ENCODE measurements at places on chromosomes 7 and 10.

DNA sequence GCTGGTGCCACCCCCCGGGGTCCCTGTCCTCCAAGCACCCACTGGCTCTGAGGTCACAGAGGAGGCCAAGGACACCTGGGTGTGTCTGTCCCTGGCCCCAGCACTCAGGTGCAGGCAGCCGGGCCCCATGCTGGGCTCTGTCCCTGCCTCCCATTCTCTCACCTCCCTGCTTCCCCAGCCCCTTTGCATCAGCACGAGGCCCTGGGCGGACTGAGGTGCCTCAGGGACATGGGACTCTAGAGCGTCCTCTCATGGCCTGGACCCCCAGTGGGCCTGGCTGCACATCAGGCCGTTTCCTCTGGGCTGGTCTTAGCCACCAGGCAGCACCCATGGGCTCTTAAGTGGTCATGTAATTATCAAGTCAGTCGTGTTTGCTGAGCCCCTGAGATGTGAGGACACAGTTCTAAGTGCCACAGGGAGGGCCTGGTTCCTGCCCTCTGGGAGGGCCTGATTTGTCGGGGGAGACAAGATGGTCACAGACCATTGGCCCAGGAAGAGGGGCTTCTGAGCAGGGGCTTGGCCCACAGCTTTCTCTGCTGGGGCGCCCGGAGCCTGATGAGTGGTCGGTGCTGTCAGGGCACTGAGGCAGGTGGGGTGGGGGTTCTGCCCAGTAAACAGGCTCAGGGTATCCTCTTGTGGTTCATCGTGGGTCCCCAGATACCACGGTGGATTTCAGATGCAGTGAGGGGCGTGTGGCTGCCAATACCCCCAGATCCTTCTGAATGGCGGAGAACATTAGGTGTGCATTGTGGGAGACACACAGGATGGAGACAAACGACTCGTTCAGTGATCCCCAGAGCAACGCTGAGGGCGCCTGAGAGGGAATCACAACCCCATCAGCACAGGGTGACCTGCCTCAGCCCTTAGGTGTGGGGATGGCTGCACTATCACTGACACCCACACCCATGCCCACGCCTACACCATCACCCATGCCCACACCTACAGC lies 152.5 kb downstream of the WDR37 start:
- no peak for DNase-seq

DNA sequence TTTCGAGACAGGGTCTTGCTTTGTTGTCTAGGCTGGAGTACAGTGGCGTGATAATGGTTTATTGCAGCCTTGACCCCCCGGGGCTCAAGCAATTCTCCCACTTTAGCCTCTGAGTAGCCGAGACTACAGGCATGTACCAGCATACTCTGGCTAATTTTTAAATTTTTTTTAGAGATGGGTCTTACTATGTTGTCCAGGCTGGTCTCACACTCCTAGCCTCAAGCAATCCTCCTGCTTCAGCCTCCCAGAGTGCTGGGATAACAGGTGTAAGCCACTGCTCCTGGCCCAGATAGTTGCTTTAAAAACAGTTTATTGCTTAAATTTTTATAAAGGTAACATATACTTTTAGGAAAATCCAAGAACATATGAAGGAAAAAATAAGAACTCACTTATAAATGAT lies 26.3 kb downstream of the NEURL1 start:
- no peak for DNase-seq

DNA sequence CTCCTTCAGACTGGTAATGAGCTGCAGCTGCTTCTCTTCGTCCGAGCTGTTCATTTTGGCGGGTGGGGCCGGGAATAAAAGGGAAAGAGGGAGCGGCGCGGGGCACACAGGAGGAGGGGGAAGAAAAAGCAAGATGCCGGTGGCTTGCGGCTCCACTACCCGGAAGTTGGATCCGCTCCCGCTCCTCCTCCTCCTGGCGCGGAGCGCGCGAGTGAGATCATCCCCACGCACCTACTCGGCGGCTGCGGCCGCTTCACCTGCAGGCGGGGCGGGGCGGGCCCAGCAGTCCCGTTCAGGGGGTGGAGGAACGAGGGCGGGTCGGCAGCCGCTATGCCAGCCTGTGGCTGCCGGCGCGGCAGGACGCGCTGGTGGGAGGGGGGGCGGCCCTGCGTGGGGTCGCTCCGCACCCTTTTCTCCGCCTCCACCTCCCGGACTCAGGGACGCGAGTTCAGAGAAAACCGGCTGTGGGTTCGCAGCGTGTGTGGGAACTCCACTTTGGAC lies at the start of gene SHTN1:
SHTN1 (minus strand) TSS at position 162 of the 501 bp plus-strand sequence; CDS start at position 54, 108 bp downstream.
- DNase-seq: peak; percentile 4

- DNase-seq: no peak
Measured at GRCh38 chr7:111678281-111678680, 116.0 kb upstream of the IMMP2L start.

- no peak for DNase-seq
Measured at GRCh38 chr7:38282081-38282480, 8.6 kb upstream of the TARP start.

- DNase-seq: no peak
Measured at GRCh38 chr10:63297941-63298340, 164.8 kb downstream of the NRBF2 start.

DNA sequence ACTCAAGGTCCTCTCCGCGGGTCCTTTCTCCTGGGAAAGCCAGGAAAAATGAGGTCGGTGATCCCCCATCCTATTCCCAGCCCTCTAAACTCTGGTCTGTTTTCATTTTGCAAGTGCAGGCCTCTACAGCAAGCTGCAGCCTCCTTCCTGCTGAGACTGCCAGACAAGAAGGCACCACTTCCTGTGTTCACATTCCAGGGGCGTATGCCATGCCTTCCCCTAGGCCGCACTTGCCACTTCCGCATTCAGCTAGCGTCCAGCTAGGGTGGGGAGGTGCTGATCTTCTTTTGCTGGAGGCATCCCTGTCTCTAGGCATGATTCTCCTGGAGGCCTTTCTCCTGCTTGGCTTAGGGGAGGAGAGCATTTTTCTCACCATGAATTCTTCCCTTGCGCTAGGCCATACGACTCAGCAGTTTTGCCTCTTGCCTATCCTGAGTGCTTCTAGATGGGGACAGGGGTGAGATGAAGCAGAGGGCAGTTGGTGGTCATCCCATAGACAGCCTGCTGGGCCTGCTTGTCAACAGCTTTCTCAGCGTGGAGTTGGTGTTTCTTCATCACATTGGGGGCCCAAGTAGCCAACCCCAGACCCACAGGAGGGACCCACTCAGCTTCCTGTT lies 328.9 kb downstream of the RPS24 start:
- DNase-seq: no peak

DNA sequence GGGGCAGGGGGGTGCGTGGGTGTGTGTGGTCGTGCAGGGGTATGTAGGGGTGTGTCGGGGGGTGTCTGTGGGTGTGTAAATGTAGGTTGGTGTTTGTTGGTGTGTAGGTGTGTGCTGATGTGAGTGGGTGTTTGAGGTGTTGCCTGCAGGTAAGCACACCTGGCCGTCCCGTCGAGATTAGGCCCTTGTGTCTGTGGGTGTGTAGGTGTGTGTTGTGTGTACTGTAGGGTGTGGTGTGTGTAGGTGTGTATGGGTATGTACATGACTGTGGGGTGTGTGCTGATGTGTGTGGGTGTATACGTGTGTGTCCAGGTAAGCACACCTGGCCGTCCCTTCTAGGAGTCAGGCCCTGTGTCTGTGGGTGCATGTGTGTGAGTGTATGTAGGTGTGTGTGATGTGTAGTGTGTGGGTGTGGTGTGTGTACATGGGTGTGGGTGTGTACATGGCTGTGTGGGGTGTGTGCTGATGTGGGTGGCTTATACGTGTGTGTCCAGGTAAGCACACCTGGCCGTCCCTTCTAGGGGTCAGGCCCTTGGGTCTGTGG lies 15.8 kb downstream of the FAM20C start:
- no peak for DNase-seq

DNA sequence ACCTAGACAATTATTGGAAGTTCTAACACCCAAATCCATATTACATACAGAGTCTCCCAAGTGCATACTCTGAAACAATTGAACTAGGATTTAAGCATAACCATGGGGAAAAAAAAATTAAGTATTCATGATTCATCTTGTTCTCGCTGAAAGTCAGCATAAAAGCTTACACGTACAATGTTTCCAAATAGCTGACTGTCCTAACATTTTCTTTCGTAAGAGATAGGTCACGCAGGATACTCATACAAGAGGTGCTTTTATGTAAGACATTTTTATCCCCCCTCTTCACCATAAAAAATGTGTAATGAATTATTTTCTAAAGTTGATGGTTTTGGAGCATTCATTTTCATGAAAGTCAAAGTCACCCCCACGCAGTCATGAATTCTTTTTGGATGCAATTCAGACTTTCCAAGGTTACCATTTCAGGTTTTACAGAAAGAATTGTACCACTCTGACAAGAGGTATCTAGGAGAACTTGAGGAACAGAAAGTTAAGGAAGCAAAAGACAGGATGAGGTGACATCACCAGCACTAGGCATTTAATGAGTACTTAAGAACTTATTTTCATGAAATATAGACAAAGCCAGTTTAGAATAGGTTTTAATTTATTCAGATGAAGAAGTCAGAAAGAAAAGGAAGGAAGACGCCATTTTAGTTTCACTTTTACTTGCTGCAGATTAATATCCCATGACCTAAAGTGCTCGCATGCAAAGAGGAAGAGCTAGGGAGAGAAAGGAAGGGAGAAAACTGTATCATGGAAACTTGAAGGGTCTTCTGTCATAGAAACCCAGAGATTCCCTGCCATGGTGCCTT lies 55.8 kb downstream of the TMEM26 start:
- DNase-seq: no peak

DNA sequence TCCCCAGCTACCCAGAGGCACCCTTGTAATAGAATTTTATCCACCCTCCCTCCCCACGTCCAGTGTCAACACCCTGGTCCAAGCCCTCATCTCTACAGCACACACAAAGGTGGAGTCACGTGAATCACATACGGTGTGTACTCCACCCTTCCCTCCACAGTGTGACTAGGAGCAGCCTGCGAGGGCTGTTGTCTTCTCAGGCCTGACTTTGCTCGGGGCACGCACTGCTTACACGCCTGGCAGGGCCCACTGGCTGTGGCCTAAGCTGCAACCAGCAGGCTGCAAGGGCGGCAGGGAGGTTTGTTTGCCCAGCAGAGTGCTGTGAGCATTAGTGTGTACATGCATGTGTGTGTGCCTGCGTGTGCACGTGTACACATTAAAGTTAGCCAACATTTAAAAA lies 93.7 kb downstream of the COBL start:
- DNase-seq: no peak

DNA sequence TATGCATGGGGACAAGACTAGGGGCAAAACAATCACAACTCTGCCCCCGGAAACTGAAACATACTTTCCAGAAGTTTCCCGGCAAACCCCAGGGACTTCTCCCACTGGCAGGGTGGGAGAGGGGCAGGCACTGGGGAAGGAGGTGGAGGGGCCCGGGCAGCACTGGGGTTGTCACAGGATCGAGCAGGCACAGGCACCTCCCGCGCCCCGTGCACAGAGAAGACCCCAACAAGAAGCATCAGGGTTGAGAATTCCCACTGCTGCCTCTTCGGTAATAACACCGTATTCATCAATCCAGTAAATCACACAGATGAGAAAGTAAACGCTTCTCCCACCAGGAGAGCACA lies 490.5 kb downstream of the PTPRN2 start:
- DNase-seq: no peak

DNA sequence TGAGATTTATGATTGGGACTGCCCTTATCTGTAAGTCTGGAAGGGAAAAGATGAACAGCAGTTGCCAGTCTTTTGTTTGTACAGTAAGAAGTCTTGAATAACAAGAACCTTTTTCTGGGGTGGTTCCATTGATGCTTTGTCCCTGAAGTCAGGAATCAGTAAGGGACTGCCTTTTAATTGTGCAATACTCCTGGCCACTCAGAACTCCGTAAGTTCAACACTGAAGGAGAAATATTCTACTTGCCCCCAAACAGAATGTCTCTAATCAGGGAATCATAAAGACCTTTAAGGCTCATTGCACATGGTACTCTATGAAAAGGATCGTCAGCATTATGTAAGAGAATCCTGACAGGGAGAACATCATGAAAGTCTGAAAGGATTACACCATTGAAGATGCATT lies 361.4 kb downstream of the EXOC4 start:
- DNase-seq: no peak

DNA sequence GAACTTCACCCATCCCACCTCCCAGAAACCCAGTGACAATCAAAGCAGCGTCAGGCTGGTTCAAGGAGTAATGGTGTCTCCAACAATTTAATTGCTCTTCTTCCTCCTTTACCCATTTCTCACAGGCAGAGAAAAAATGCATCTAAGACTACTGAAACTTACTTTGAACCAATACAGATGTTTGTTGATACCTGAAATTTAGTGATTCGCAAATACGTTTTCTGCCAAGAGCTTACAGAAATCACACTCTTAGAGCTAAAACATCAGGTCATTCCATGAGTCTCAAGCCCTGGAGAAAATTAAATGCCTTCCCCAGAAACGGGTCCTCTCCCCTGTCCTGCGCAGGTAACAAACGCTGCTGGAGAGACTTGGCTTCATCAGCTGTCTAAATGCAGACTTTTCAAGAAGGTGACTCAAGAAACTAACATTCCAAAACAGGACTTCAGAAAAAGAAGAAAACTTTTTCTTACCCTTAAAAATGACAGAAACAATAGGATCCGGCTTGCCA lies 443 bp downstream of the MYOF start:
- DNase-seq: no peak

DNA sequence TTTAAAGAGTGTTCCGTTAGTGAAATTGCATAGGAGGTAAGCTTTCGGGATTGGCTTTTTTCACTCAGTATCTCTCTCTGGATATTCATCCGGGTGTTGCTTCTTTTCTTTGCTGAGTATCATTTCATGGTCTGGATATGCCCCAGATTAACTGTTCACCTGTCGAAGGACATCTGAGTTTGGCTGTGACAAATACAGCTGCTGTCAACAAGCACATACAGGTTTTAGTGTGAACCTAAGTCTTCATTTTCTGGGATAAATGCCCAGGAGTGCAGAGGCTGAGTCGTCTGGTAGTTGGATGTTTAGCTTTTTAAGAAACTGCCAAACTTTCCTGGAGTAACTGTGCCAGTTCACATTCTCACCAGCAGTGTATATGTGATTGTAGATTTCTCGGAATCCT lies 5.6 kb downstream of the DOCK1 start:
- no peak for DNase-seq

DNA sequence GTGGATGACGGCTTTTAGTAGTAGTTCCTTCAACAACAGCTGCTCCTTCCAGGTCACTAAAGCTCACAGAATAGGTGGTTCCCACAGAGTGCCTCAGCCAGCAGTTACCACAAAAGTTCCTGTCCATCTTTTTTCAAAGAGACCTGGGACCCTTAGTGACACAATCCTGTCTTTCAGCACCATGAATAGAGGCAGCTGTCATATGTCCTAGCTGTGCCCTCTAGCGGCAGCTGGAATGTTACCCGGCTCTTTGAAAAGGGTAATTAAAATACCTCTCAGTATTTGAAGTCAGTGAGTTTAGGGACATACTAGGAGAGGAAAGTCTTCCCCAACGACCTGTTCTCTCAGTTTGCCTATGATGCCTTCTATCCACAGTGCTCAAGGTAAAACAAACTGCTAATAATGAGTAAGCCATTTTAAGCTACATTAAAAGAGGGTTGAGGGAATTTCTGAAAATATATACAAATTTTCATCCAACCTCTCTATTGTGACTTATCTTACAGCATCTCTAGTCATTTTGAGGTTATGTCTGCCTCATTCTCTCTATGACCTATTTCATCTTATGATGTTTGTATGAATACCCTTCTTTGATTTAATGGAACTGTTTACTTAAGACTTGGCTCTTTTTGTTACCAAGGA lies 290.8 kb downstream of the NXPH1 start:
- no peak for DNase-seq

All from activated CD4-positive, alpha-beta T cell treated with anti-CD3 and anti-CD28 coated beads, Interleukin-2, amount 50 U/mL, for 24 hours (primary cell).